Retinal pigment epithelial cell (primary cell): ENCODE measurements at places on chromosomes 16 and 17.
A peak's percentile ranks its signal among the peaks of the same experiment; 100 is the strongest.

GRCh38 chr17:4900231-4901107 lies 1.1 kb downstream of the C17orf107 start:
- DNase-seq: no peak

- no peak for DNase-seq
Measured at GRCh38 chr17:47973541-47973940, 2.6 kb downstream of the CDK5RAP3 start.

- no peak for DNase-seq
Measured at GRCh38 chr17:75808549-75808904, 23.9 kb downstream of the UNK start.

GRCh38 chr16:30092373-30093010 lies 768 bp upstream of the TBX6 start:
- no peak for DNase-seq

DNA sequence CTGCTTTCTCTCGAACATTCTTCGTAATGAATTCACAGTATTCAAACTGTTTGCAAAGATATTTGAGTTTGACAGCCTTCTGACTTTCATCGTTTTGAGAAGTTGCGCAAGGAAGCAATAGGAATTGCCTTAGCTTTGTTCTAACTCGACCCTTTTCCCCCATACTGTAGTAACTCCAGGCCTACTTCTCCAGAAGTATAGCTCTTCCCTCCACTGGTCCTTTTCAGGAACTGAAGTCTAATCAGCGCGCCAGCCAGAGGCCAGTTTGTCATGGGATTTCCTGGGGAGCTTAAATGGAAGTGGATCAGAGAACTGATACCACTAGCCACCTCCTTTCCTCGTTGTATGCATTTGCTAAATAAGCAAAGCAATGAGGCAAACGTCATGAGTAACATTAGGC lies 27.9 kb downstream of the CDR2 start:
- no peak for DNase-seq

- no peak for DNase-seq
Measured at GRCh38 chr17:74816905-74817620, 40.9 kb upstream of the NAT9 start.

GRCh38 chr16:67411339-67411738 lies 4.9 kb downstream of the ZDHHC1 start:
- no peak for DNase-seq

DNA sequence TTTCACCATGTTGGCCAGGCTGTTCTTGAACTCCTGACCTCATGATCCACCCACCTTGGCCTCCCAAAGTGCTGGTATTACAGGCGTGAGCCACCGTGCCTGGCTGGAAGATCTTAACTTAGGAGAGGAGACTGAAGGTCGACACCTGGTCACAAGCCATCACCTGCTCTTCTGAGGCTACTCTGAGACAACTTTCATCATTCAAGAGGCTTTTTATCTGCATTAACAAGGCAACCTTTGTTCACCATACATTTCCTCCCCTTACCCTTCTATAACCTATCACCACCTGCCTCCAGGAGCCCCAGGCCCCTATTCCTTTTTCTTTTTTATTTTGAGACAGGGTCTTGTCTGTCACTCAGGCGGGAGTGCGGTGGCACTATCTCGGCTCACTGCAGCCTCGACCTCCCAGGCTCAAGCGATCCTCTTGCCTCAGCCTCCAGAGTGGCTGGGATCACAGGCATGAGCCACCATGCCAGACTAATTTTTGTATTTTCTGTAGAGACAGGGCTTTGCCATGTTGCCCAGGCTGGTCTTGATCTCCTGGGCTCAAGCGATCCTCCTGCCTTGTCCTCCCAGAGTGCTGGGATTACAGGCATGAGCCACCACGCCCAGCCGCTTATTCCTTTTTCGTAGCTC lies 6.2 kb downstream of the LITAF start:
- DNase-seq: no peak

DNA sequence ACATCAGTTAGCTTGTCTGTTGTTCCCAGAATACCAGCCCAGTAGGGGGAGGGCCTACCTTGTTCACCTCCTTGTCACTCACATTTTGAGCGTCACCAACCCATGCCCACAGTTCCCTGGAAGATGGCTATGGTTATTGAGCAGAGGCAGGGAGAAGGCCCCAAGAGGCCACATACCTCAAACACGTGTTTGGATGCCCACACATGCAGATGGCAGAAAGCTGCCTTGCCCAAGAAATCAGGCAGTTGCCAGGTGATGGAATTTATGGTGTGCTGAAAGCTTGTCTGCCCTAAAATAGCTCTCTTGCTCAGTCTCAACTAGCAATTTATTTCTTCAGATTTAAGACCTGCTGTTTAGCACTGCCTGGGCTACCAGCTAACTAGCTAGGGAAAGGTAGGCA lies 16.5 kb upstream of the CMTM4 start:
- no peak for DNase-seq

- no peak for DNase-seq
Measured at GRCh38 chr17:49018116-49018612, 21.0 kb downstream of the IGF2BP1 start.

DNA sequence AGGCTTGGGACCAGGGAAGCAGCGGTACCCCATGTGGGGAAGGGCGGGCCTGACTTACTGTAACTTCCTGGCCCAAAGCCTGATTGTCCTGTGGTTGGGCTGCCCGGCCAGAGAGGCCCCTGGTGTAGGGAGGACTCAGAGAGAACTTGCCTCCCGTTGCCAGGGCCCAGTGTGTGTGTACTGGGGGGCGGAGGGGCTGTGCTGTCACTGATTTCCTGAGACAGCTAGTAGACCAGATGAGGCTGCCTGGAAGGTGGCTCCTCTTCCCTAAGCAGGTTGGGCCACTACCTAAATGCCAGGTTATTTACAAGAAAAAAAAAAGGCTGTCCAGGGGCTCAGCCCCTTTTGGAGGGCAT lies 16.7 kb downstream of the SOCS3 start:
- no peak for DNase-seq

DNA sequence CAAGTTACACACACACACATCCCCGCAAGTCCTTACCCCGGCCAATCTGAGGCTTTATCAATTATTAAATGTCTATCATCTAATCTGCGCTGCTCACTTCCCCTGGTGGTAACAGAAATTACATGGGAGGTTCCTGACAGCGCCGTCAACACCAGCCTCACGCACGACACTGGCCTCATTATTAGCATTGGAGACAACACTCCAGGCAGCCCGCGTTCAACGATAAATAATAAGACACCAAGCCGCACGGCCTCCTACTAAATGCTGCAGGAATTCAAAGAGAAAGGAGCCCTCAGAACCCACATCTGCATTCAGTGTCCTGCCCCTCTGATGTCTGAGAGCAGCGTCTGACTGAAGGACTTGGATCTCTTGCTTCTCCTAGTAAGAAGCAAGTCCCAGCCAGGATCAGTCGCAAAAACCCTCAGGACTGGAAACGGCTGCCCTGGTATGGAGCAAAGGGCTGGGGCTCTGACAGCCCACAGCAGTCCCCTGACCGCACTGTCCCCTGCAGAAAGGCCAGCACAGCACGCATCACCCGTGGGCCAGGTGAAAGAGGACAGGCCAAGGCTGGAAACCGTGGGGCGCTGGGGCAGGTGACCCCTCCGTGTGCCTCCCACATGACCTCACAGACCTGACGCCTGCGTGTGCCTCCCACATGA lies 7.6 kb upstream of the RPH3AL start:
- DNase-seq: no peak

GRCh38 chr17:68035131-68035522 lies 408 bp upstream of the KPNA2 start:
- no peak for DNase-seq

DNA sequence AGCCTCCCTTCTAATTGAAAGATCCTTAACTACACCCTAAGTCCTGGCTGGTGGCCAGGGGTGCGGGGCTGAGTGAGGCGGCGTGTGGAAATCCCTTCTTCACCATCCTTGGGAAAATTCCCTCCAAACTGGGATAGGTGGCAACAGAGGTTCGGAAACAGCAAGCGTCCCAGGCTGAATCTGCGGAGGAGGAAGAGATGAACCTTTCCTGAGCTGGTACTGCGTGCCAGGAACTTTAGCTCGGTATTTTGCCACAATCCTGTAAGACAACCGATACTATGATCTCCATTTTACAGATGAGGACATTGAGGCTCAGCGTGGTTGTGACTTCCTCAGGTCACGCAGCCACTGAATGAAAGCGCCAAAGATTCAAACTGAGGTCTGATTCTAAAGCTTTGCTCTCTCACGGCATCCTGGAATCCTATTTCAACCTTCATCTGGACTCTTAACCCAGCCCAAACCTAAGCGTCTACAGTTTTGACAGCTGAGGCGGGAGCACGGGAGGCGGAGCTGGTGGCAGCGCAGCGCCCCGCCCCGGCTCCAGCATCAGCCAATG lies 583 bp upstream of the CYLD start:
- no peak for DNase-seq

DNA sequence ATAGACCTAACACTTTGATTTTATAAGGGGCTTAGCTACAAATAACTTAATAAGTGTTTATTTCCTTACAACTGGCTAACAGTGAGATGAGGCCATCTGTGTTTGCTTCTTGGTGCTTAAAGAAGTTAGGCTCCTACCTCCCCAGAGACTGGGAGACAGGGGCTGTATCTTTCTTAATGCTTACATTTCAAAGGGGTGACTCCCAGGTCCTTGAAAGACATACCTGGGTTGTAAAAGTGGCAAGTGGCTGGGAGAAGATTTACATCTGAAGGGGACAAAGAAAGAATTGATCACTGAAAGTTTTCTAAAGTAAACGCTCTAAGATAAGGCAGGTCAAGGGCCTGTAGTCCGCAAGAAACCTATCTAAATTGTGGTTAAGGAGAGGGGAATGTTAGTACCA lies 196.8 kb downstream of the CNTNAP4 start:
- DNase-seq: no peak

- DNase-seq: no peak
Measured at GRCh38 chr16:51146256-51146924, 4.7 kb downstream of the SALL1 start.

DNA sequence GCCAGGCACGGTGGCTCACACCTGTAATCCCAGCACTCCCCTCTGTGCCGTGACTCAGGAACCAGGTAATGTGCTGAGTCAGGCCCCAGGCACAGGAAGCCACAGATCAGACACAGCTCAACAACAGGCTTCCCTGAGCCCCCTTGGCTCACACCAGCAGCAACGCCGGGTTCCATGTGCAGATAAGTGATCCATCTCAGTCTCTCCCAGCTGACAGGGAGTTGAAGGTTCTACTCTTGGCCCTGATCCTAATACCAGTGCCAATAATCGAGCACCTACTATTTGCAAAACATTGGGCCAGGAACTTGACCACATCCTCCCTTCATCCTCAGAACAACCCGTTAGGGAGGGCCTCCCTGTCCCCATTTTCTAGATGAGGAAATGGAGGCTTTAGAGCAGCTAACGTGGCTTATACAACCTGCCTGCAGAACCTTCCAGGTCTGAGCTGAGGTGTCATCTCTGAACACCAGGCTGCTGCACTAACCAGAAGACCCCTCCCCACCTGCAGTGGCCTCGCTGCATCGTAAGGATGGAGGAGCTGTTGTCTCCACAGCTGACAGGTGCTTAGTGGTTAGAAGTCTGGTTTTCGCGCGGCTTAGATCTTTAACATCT lies 64.8 kb upstream of the AMZ2 start:
- DNase-seq: no peak

DNA sequence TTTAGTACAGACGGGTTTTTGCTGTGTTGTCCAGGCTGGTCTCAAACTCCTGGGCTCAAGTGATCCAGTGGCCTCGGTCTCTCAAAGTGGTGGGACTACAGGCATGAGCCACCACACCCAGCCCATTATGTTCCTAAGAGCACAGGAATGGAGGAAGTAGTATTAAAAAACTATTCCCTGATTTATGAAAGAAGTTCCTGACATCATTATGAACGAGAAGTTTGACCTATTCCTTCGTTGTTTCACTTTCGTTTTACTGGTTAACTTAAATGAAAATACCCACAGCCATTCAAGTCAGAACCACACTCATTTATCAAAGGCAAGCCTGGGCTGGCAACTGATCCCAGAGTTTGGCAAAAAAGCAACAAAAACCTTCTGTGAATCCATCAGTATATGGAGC lies 13.5 kb upstream of the CBX4 start:
- no peak for DNase-seq

DNA sequence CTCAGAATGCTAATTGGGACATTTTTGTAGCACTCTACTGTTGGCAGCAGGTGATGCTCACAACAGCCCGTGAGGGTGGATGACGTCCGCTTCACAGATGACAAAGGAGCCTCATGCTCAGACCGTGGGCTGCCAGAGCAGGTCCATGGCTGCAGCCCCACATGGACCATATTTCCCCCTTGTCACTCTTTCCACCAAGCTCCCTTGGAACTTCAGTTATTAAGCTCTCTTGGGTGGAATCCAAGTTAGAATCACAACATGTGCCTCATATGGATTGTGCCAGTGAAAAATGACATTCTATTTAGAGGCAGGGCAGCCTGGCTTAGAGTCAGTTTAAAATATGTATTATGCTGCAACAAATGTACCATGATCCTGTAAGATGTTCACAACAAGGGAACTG lies 33.2 kb upstream of the STH start:
- DNase-seq: peak; percentile 10

DNA sequence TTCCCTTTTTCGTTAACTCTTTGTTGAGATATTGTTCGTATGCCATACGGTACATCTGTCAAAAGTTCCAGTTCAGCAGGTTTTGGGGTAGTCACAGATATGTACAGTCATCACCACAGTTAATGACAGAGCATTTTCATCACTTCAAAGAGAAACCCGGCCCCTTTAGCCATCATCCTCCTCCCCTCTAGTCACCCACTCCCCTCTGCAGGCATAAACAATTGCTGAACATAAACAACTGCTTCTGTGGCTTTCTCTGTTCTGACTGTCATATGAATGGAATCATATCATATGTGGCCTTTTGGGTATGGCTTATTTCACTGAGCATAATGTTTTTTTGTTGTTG lies 59.3 kb downstream of the RNF213 start:
- no peak for DNase-seq

- no peak for DNase-seq
Measured at GRCh38 chr16:7017006-7017662, 315.5 kb upstream of the RBFOX1 start.

- DNase-seq: no peak
Measured at GRCh38 chr16:78437352-78437968, 338.0 kb downstream of the WWOX start.

- no peak for DNase-seq
Measured at GRCh38 chr16:85420501-85421337, 192.4 kb upstream of the GSE1 start.

- no peak for DNase-seq
Measured at GRCh38 chr17:40483679-40484078, 17.7 kb downstream of the TNS4 start.

GRCh38 chr16:85998868-85999729 lies 100.1 kb downstream of the IRF8 start:
- no peak for DNase-seq
